Progenitor cell of endocrine pancreas (in vitro differentiated cells): ENCODE measurements at places on chromosomes 11 and 22. TPM values are rescaled to one million over a fixed set of nuclear protein-coding genes. Genes with fewer than 3 reads are reported as not detected.

- no peak overlapping the region for H3K27ac ChIP-seq
- peaks cover 40% of the 10 kb centered on the region for H3K27me3 ChIP-seq
- H3K4me1 ChIP-seq: peaks cover 12% of the 10 kb centered on the region
Measured at GRCh38 chr22:43227239-43227630, 40.3 kb upstream of the TTLL12 start.

GRCh38 chr11:126341760-126342161, 13.7 kb upstream of the ST3GAL4 start:
- no peak for DNase-seq
- H3K27ac ChIP-seq: no peak overlapping the region
- peaks cover 4% of the 10 kb centered on the region for H3K36me3 ChIP-seq
- no peak overlapping the region for H3K4me3 ChIP-seq
- H3K27me3 ChIP-seq: no peaks in the 10 kb centered on the region

GRCh38 chr22:39814899-39815298, 78.7 kb downstream of the ENTHD1 start:
- no peak overlapping the region for H3K4me3 ChIP-seq
- H3K36me3 ChIP-seq: no peaks in the 10 kb centered on the region
- no peak overlapping the region for H3K27ac ChIP-seq
- H3K27me3 ChIP-seq: peaks cover 7% of the 10 kb centered on the region
- H3K4me1 ChIP-seq: no peaks in the 10 kb centered on the region

GRCh38 chr22:41028841-41029240, 63.6 kb upstream of the EP300 start:
- H3K4me3 ChIP-seq: no peak overlapping the region
- no peak for DNase-seq
- no peaks in the 10 kb centered on the region for H3K36me3 ChIP-seq
- H3K4me1 ChIP-seq: no peaks in the 10 kb centered on the region
- H3K27ac ChIP-seq: no peak overlapping the region

GRCh38 chr11:7498193-7498592, 12.9 kb downstream of the OLFML1 start:
- H3K36me3 ChIP-seq: no peaks in the 10 kb centered on the region
- no peak overlapping the region for H3K4me3 ChIP-seq
- DNase-seq: no peak
- peaks cover 2% of the 10 kb centered on the region for H3K27me3 ChIP-seq
- H3K27ac ChIP-seq: no peak overlapping the region
- H3K4me1 ChIP-seq: peaks cover 11% of the 10 kb centered on the region

GRCh38 chr11:109439684-109440083, 17.7 kb downstream of the C11orf87 start:
- no peak overlapping the region for H3K27ac ChIP-seq
- no peaks in the 10 kb centered on the region for H3K4me1 ChIP-seq
- H3K4me3 ChIP-seq: no peak overlapping the region
- DNase-seq: no peak

Gene STK33
- total RNA-seq: 22.6 and 23.4 TPM in 2 replicates

Gene OR8B2
- not detected in 2 replicates for total RNA-seq

Gene HYOU1
- total RNA-seq: 196 and 199 TPM in 2 replicates

Gene LINC01488
- total RNA-seq: 1.3 and 1.4 TPM in 2 replicates

GRCh38 chr22:37677493-37677974, 2.1 kb downstream of the LGALS1 start:
- H3K27ac ChIP-seq: no peak overlapping the region
- H3K4me3 ChIP-seq: peak overlapping the region; percentile 9
- DNase-seq: no peak
- peaks cover 17% of the 10 kb centered on the region for H3K27me3 ChIP-seq
- H3K36me3 ChIP-seq: no peaks in the 10 kb centered on the region

- no peaks in the 10 kb centered on the region for H3K27me3 ChIP-seq
- peaks cover 3% of the 10 kb centered on the region for H3K4me1 ChIP-seq
- no peak overlapping the region for H3K4me3 ChIP-seq
Measured at GRCh38 chr11:105236664-105237063, 97.1 kb upstream of the CARD18 start.

GRCh38 chr11:119839476-119840133, 110.6 kb upstream of the NECTIN1 start:
- no peak for DNase-seq
- H3K36me3 ChIP-seq: no peaks in the 10 kb centered on the region
- H3K4me1 ChIP-seq: peaks cover 11% of the 10 kb centered on the region
- no peak overlapping the region for H3K4me3 ChIP-seq

Gene MMP11
- 41.6 and 50.2 TPM in 2 replicates for total RNA-seq

- no peaks in the 10 kb centered on the region for H3K27me3 ChIP-seq
- H3K36me3 ChIP-seq: peaks cover 29% of the 10 kb centered on the region
- no peak for DNase-seq
- no peak overlapping the region for H3K4me3 ChIP-seq
- no peaks in the 10 kb centered on the region for H3K4me1 ChIP-seq
Measured at GRCh38 chr11:71507102-71507501, 20.0 kb upstream of the KRTAP5-7 start.

GRCh38 chr11:108223348-108224149, 682 bp downstream of the ATM start:
- peaks cover 4% of the 10 kb centered on the region for H3K36me3 ChIP-seq
- no peak overlapping the region for H3K27ac ChIP-seq
- H3K27me3 ChIP-seq: no peaks in the 10 kb centered on the region
- no peak for DNase-seq
- peaks cover 29% of the 10 kb centered on the region for H3K4me1 ChIP-seq

Gene MS4A4E
- total RNA-seq: not detected in 2 replicates

Gene PEX16
- 28.0 and 34.6 TPM in 2 replicates for total RNA-seq

GRCh38 chr11:27100534-27100933, 59.9 kb downstream of the BBOX1 start:
- no peak overlapping the region for H3K4me3 ChIP-seq
- H3K36me3 ChIP-seq: peaks cover 5% of the 10 kb centered on the region
- H3K27me3 ChIP-seq: no peaks in the 10 kb centered on the region
- H3K27ac ChIP-seq: no peak overlapping the region
- DNase-seq: no peak

Gene ST14
- total RNA-seq: 94.7 and 94.9 TPM in 2 replicates

DNA sequence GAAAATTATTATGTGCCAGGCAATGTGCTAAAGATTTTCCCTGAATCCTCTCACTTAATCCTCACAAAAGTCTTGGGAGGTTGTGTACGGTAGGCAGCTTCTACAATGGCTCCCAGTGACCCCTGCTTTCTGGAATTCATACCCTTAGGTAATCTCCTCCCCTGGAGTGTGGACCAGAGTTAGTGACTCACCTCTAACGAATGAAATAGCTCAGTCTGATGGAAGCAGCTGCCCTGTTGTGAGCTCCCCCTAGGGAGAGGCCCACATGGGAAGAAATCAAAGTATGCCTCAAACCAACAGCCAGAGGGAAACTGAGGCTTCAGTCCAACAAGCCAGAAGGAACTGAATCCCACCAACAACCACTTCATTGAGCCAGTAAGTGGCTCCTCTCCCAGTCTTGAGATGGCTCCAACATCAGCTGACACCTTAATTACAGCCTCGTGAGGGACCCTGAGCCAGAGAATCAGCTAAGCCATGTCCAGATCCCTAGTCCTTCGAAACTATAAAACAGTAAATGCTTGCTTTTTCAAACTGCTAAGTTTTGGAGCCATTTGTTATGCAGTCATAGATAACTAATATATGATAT, 98.9 kb upstream of the ISX start:
- DNase-seq: no peak
- H3K36me3 ChIP-seq: no peaks in the 10 kb centered on the region
- H3K27ac ChIP-seq: no peak overlapping the region
- peaks cover 4% of the 10 kb centered on the region for H3K4me1 ChIP-seq
- no peak overlapping the region for H3K4me3 ChIP-seq
- H3K27me3 ChIP-seq: no peaks in the 10 kb centered on the region

Gene ANKK1
- total RNA-seq: 0.11 and 0.41 TPM in 2 replicates

- H3K36me3 ChIP-seq: no peaks in the 10 kb centered on the region
- H3K27ac ChIP-seq: no peak overlapping the region
- no peak overlapping the region for H3K4me3 ChIP-seq
- peaks cover 11% of the 10 kb centered on the region for H3K27me3 ChIP-seq
Measured at GRCh38 chr11:119384332-119384731, 2.8 kb upstream of the USP2 start.

Gene OR5AL1
- total RNA-seq: not detected in 2 replicates

Gene NXPE4
- not detected in 2 replicates for total RNA-seq

DNA sequence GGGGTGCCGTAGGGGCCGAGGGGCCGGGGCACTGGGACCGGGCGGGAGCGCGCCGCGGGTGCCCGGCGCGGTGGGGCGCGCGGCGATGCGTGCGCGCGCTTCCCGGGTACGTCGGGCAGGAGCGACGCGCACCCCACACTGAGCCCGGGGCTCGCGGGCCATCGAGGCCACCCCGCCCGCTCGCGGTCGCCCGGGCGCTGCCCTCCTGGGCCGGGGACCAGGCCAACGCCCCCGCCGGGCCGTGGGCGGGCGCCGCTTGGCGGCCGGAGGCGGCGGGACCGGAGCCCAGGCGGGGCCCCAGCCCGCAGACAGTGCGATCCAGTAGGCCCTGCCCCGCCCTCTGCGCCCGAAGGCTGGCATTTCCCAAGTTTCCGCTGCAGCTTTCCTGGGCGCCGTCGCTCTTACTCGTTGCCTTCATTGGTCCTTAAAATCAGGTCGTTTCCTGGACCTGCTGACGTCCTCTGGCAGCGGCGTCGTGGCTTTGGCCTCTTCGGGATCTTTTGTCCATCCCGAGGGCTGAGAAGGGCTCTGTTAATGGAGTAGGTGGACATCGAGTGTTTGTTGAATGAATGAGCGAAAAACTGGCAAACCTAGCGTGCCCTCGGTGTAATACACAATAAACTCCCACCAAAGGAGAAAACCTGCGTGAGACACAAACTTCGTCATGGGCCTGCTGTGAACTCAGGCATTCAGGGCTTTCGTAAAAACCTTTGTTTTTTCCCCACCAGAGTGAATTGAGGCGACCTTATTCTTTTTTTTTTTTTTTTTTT, 638 bp downstream of the PARVA start:
- peak overlapping the region; percentile 98 for H3K27ac ChIP-seq
- peaks cover 1% of the 10 kb centered on the region for H3K36me3 ChIP-seq
- no peaks in the 10 kb centered on the region for H3K27me3 ChIP-seq
- DNase-seq: peak; percentile 65

- no peak overlapping the region for H3K4me3 ChIP-seq
- no peaks in the 10 kb centered on the region for H3K36me3 ChIP-seq
- no peaks in the 10 kb centered on the region for H3K4me1 ChIP-seq
- peaks cover 64% of the 10 kb centered on the region for H3K27me3 ChIP-seq
- no peak overlapping the region for H3K27ac ChIP-seq
Measured at GRCh38 chr11:120547316-120547715, 35.8 kb downstream of the GRIK4 start.

Gene WNT11
- total RNA-seq: 1.5 and 1.7 TPM in 2 replicates

GRCh38 chr11:93407777-93408401, 77.3 kb downstream of the DEUP1 start:
- H3K27ac ChIP-seq: no peak overlapping the region
- no peak for DNase-seq
- peaks cover 12% of the 10 kb centered on the region for H3K4me1 ChIP-seq
- H3K27me3 ChIP-seq: no peaks in the 10 kb centered on the region
- no peaks in the 10 kb centered on the region for H3K36me3 ChIP-seq
- no peak overlapping the region for H3K4me3 ChIP-seq

GRCh38 chr11:63666874-63667273, 4.3 kb downstream of the ATL3 start:
- no peak overlapping the region for H3K27ac ChIP-seq
- no peak for DNase-seq
- no peak overlapping the region for H3K4me3 ChIP-seq
- peaks cover 7% of the 10 kb centered on the region for H3K27me3 ChIP-seq
- H3K4me1 ChIP-seq: no peaks in the 10 kb centered on the region

DNA sequence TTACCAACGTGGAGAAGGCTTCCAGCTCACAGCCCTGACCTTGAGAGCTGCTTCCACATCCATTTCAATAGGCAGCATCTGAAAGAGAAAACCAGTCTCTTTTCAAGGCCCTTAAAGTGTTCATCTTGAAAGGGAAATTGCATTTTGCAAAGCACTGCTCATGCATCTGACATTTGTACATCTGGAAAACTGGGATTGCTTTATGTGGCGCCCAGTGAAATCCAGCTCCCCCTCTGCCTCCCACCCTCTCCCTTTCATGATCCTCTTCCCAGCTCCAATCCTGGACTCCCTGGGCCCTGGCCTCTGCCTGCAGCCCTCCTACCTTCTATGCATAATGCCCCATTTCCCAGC, 17.4 kb downstream of the TP53AIP1 start:
- no peaks in the 10 kb centered on the region for H3K4me1 ChIP-seq
- peak overlapping the region; percentile 35 for H3K27ac ChIP-seq
- H3K27me3 ChIP-seq: peaks cover 59% of the 10 kb centered on the region
- H3K36me3 ChIP-seq: no peaks in the 10 kb centered on the region

Gene SUSD2
- total RNA-seq: 0.75 and 0.79 TPM in 2 replicates

- H3K4me1 ChIP-seq: no peaks in the 10 kb centered on the region
- peaks cover 6% of the 10 kb centered on the region for H3K27me3 ChIP-seq
- no peaks in the 10 kb centered on the region for H3K36me3 ChIP-seq
- no peak for DNase-seq
- H3K27ac ChIP-seq: no peak overlapping the region
Measured at GRCh38 chr11:30131535-30131934, 99.3 kb upstream of the FSHB start.

- no peaks in the 10 kb centered on the region for H3K27me3 ChIP-seq
- DNase-seq: no peak
- no peaks in the 10 kb centered on the region for H3K36me3 ChIP-seq
- no peaks in the 10 kb centered on the region for H3K4me1 ChIP-seq
- no peak overlapping the region for H3K4me3 ChIP-seq
- no peak overlapping the region for H3K27ac ChIP-seq
Measured at GRCh38 chr11:84819128-84819527, 808.0 kb downstream of the DLG2 start.
